ENCODE measurements at places on chromosomes 13 and 19.

DNA sequence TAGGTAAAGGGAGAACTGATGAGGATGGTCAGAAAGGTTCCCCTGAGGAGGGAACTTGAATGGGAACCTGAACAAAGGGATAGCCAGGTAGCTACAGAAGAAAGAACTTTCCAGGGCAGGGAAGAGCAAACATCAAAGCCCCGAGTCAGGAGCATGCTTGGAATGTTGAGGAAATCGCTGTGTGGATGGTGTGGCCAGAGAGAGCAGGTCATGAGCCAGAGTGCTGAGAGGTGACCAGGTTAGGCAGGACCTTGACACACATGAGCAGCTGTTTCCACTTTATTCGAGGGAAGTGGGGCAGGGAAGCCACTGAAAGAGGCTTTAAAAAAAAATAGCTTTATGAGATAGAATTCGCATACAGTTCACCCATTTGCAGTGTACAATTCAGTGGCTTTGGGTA is 4.4 kb downstream of the RAB8A start:
- no peak for DNase-seq

DNA sequence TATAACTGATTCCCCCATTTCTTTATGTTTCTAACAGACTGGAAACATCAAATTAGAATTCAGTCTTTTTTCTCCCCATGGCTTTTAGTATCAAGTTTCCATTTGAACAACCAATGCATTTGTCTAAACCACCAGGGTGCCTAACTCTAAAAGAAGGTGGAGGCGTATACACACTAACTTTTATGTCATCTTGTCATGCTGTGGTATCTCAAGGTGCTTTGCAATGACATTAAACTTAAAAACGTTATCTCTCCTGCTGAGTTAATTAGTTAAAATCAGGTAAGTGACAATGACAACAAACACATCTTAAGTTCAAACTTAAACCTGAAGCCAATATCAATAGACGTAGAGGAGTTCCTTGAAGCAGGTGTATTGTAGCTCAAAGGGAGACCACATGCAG is 1001.7 kb downstream of the PCDH17 start:
- DNase-seq: no peak

- DNase-seq: no peak
Measured at GRCh38 chr13:40197049-40197448, 469.4 kb downstream of the FOXO1 start.

GRCh38 chr13:112060282-112060830 is 6.6 kb upstream of the SOX1 start:
- no peak for DNase-seq

DNA sequence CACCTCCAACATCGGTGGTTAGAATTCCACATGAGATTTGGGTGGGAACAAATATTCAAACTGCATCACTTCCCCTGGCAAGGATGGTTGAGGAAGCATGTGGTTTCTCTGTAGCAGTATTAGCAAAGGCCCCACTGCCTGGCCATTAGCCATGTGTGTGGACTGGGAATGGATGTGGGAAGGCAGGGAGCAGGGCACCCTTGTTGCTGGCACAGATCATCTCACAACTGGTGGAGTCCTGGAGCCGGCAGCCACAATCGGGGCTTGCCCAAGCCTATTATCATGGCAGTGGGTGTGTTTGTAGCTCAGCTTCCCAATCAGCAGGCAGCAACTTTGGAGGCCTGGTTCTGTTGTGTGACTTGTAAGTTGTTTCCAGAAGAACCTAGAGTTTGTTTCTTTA is 391.9 kb downstream of the DLEU7 start:
- no peak for DNase-seq

DNA sequence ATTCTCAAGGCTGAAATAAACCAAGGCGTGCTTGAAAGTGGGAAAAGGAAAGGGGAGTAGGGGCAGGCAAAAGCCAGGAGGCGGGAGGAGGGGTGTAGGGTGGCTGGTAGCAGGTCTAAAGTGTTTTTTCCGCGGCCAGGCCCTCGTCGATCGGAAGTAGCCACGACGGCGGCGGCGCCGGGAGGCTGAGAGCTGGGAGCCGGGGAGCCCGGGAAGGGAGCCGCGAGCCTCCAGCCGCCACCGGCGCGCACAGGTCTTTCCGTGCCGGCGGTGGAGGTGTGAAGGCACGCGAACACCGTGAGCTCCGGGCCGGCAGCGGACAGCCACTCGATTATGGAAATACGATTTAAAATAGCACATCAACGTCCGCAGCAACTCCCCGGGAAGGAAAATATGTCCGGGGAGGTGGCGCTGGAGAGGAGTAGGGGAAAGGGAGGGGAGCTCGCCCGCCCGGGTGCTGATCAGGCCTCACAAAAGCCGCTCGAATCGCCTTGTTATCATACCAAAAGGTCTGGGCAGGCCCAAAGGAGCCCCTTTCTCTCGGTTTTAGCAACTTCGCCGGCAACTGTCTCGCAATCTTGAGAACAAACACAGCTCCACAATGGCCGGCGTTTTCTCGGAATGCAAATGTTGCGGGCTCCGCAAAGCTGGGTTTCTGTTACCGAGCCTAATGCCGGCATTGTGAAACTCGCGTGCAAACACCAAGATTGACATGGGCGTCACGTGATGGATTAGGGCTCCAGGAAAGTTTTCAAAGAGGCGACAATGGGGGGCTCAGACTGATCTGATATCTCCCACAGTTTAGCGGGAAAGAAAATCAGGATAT is 2.9 kb upstream of the PCDH8 start:
- peak; percentile 55 for DNase-seq

DNA sequence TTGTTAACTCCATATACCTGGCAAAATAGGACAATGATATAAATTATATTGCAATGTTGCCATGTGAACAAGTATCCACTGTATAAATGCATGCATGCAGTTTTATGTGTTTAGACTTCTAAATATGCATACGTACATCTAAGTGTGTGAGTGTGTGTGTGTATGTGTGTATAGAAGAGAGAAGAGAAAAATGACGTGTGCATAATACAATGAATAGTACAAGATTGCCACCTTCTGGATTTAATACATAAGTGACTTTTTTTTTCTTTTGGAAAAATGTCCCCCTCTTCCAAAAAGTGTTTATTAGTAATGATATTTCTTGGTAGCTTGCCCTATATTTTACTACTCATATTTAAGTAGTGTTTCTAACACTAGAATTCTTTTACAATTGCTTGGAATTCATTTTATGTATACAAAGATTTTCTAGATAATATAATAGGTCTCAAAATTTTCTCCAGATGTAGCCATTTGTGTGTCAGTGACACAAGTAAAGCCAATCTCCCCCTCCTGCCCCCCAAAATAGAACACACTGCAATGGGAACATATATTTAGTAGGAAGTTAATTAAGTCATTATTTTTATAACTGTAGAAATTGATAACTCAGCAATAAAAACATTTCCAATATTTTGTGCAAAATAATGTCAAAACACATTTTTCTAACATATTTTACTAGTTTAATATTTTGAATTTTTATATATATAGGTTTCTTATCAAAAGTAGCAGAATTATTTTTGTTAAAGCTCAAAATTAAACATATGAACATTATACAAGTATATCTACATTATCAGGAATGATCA is 783.3 kb upstream of the ATXN8OS start:
- DNase-seq: no peak

GRCh38 chr13:110485604-110486003 is 75.9 kb downstream of the RAB20 start:
- no peak for DNase-seq

- no peak for DNase-seq
Measured at GRCh38 chr19:30552593-30552992, 180.4 kb downstream of the ZNF536 start.

- DNase-seq: no peak
Measured at GRCh38 chr13:44817131-44817671, 172.1 kb downstream of the NUFIP1 start.
